ENCODE measurements at places on chromosomes 4 and X.

GRCh38 chr4:139596684-139597279 is 40.8 kb upstream of the SETD7 start:
- DNase-seq, result no peak

DNA sequence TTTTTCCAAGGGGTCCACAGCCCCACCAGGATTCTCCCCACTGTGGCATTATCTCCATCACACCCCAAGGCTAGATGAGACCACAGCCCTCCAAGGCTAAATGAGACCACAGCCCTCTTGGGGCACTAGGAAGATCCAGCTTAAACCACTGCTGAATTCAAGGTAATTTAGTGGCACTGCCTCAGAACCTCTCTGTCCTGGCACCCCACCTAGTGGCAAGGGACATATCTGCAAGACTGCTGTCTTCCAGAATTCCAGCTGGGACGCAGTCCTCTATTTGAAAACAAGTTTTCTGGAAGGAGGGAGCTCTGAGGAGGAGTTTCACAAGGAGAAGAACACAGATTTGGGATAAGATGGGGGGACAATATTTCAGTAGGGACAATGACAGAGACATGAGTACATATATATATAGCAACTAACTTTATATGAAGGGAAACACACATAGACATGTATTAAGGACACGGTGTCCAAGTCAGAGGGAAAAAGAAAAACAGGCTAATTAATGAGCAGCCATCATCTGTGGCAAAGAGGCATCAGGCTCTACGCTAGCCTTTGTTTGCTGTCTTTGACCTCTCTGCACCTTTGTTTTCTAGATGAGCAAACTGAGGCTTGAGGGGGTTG is 9.3 kb downstream of the CETN2 start:
- peak; percentile 54 for DNase-seq

- peak; percentile 8 for DNase-seq
Observed at GRCh38 chr4:98963538-98964433, 31.7 kb upstream of the METAP1 start.

- no peak for DNase-seq
Observed at GRCh38 chr4:150648123-150648522, 66.2 kb downstream of the MAB21L2 start.

DNA sequence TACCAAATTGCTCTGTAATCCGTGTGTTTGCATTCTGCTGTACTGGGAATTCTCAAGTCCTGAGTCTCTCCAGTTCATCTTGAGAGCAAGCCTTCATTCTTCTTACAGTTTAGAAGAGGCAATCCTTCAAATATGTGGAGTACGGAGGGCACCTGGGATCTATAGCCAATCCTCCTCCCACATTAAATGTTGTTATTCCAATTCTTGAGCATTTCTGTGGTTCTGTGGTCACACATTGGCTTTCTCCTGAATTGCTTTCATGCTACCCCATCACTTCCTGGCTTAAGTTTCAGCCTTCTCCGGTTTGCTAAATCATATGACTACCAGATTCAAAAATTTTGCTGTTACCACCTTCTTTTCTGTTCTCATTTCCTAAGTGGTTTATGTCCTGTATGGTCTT is 611.1 kb downstream of the PCDH19 start:
- no peak for DNase-seq

- DNase-seq, result peak; percentile 58
Observed at GRCh38 chrX:132488180-132488705, 595 bp downstream of the MBNL3 start.

GRCh38 chr4:32697281-32697814 is 1977.2 kb downstream of the PCDH7 start:
- no peak for DNase-seq

GRCh38 chr4:163485589-163485988 is 8.9 kb upstream of the TMA16 start:
- DNase-seq, result no peak

DNA sequence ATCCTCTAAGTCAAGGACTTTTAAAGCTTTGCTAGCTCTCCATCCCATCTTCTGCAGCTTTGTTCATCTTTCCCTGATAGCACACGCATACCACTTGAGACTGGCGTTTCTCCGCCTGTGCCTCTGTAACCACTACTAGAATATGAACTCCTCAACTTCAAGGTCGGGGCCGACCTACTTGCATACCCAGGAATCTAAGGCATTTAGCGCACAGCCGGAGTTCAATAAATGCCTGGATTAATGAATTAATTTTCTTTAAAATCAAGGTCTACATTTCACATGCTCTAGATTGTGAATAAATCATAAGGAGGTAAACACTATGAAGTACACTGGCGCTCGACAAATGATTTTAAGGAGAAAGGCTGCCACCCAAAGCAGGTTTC is 89.3 kb downstream of the HNRNPD start:
- DNase-seq, result no peak

- no peak for DNase-seq
Observed at GRCh38 chr4:113331811-113332210, 282.4 kb downstream of the ANK2 start.

GRCh38 chrX:71565474-71566041 is 12.7 kb upstream of the GCNA start:
- no peak for DNase-seq

DNA sequence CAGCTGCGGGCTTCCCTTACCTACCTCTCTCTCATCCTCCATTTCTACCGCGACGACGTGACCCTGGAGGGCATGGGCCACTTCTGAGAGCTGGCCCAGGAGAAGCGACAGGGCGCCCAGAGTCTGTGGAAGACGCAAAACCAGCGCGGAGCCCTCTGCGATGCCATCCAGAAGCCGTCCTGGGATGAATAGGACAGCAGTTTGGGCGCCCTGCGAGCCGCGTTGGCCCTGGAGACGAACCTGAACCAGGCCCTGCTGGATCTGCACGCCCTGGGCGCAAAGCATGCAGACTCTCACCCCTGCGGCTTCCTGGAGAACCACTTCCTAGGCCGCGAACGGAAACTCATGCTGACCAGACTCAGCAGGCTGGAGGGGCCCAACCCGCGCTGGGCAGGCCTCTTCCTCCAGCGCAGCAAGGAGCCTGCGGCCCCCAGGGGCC is 52.7 kb upstream of the TMPRSS11F start:
- DNase-seq, result no peak

- no peak for DNase-seq
Observed at GRCh38 chr4:46667790-46668189, 241.3 kb downstream of the COX7B2 start.

GRCh38 chr4:61251129-61251528 is 51.0 kb downstream of the ADGRL3 start:
- DNase-seq, result no peak

- no peak for DNase-seq
Observed at GRCh38 chr4:110472583-110473329, 3.2 kb upstream of the ENPEP start.

GRCh38 chrX:135951291-135951690 is 22.5 kb downstream of the MMGT1 start:
- no peak for DNase-seq

- DNase-seq, result no peak
Observed at GRCh38 chrX:48813644-48814043, 11.8 kb downstream of the HDAC6 start.

Data from M059J (cell line).